Esophagus squamous epithelium (tissue), 5 donors: ENCODE measurements at places on chromosomes 4 and X. TPM values are rescaled to one million over a fixed set of nuclear protein-coding genes. Genes with fewer than 3 reads are reported as not detected.

The MTNR1A gene
- not detected for total RNA-seq

The POLN gene
- 1.1 TPM for total RNA-seq

The AMBN gene
- total RNA-seq: not detected

The PNCK gene
- total RNA-seq: 0.82 TPM

The CCSER1 gene
- 1.2 TPM for total RNA-seq

The PPM1K gene
- total RNA-seq: 34.0 TPM

The RAB33A gene
- not detected for total RNA-seq

- no peaks in the 10 kb centered on the region for H3K27me3 ChIP-seq
- no peaks in the 10 kb centered on the region for H3K36me3 ChIP-seq
- H3K4me1 ChIP-seq: no peaks in the 10 kb centered on the region
- DNase-seq: no peak
- H3K4me3 ChIP-seq: no peak overlapping the region
These were observed 38.8 kb downstream of the MAML3 start for GRCh38 chr4:140115140-140115539.

- H3K27me3 ChIP-seq: no peaks in the 10 kb centered on the region
- H3K27ac ChIP-seq: no peak overlapping the region
- DNase-seq: no peak
- H3K36me3 ChIP-seq: no peaks in the 10 kb centered on the region
- H3K4me1 ChIP-seq: no peaks in the 10 kb centered on the region
These were observed 1668.6 kb upstream of the AGA start for GRCh38 chr4:179110816-179111215.

DNA sequence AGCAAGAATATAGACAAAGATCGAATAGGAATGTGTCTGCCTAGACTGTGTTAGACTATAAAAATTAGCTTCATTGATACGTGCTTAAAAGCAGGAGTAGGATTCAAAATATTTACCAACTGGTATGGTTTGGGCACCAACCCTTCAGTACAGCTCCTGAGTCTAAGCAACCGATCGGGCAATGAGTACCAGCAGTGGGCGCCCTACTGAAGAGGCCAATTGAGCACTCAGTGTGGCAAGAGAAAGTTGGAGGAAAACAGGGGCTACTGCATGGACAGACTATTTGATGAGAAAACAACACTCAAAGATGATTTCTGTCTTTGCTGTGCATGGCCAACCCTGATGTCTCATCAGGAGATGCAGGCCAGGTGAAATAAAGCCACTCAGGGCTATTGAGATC is 176.0 kb upstream of the NWD2 start:
- no peaks in the 10 kb centered on the region for H3K36me3 ChIP-seq
- H3K27me3 ChIP-seq: no peaks in the 10 kb centered on the region
- DNase-seq: no peak
- no peak overlapping the region for H3K27ac ChIP-seq
- H3K4me3 ChIP-seq: no peak overlapping the region

GRCh38 chrX:148051973-148052372 is 70.8 kb downstream of the FMR1NB start:
- H3K4me1 ChIP-seq: no peaks in the 10 kb centered on the region
- H3K4me3 ChIP-seq: no peak overlapping the region
- DNase-seq: no peak
- H3K27me3 ChIP-seq: no peaks in the 10 kb centered on the region

DNA sequence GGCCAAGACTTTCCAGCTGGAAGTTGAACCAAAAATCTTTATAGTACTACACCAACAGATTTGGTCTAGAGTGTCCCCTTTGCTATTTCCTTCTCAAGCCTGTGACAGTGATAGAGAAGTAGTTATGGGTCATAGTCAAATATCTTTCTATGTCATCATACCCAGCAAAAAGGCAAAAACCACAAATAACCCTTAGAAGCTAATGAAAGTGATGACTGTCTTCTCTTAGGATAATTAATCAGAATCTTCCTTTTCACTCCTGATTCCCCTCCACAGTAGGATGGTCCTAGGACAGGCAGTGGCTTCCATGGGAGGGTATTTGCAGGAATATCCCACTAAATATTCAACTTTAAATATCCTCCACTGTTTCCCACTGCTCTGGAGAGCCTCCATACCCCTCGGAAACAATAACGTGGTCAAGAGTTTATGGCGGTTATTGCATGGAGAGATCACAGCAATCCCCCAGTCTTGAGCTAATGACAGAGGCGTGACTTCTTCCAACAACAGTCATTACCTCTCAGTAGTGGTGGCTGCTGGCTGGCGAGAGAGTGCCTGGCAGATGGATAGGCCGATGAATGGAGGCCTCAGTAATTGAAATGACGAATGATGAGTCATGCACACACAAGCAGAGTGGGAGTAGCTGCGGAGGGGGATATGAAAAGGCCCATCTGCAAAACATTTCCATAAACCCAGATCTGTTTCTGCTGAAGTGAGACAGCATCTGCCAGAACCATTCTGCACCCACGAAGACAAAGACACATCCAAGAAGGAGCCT is 154.9 kb downstream of the STK32B start:
- H3K27me3 ChIP-seq: no peaks in the 10 kb centered on the region
- no peak overlapping the region for H3K27ac ChIP-seq
- no peaks in the 10 kb centered on the region for H3K36me3 ChIP-seq
- no peak for DNase-seq
- H3K4me3 ChIP-seq: no peak overlapping the region

DNA sequence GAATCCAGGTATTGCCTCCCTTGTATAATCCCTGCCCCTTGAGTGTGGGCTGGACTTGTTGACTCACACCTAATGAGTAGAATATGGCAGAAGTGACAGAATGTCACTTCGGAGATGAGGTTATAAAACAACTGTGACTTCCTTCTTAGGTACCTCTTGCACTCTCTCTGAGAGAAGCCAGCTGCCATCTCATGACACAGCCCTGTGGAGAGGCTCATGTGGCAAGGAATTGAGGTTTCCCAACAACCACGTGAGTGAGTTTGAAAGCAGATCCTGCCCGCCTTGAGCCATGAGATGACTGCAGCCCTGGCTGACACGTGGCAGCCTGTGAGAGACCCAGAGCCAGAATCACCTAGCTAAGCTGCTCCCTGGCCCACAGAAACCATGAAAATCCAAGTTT is 13.5 kb downstream of the ASB11 start:
- no peak for DNase-seq
- no peaks in the 10 kb centered on the region for H3K4me1 ChIP-seq
- no peak overlapping the region for H3K4me3 ChIP-seq

DNA sequence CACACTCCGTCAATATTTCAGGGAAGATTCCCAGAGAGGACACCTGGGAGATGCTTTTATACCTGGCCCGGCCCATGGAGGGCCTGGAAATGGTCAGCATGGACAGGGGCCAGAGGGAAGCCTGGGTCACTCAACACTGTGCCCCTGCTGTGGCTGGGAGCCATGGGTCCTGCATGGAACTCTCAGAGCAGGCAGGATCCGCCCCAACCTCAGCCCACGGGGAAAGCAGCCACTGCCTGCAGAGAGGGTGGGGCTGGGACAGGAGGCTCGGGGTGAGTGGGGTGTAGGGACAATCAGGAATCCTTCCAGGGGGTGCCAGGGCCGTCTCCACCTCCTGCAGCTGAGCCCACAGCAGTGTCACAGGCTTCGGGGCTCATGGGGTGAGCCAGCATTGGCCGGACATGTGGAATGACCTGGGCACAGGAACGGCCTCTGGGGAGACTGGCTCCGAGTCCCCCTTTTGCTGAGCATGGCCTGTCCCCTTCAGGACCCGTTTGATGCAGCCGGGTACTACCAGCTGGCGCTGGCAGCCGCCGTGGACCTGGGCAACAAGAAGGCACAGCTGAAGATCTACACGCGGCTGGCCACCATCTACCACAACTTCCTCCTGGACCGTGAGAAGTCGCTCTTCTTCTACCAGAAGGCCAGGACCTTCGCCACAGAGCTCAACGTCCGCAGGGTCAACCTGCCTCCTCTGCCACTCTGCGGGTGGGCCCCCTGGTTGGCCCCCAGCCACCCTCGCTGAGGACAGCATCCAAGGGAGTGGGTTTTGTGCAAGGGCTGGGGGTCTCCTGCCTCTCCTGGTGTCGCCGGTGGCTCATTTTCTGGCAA is 29.1 kb upstream of the HTRA3 start:
- peaks cover 25% of the 10 kb centered on the region for H3K4me1 ChIP-seq
- no peak overlapping the region for H3K27ac ChIP-seq
- no peak overlapping the region for H3K4me3 ChIP-seq
- peaks cover 5% of the 10 kb centered on the region for H3K36me3 ChIP-seq
- DNase-seq: no peak
- no peaks in the 10 kb centered on the region for H3K27me3 ChIP-seq

GRCh38 chr4:68871809-68872642 is 56.2 kb downstream of the UGT2B10 start:
- no peak overlapping the region for H3K27ac ChIP-seq
- no peaks in the 10 kb centered on the region for H3K36me3 ChIP-seq
- no peak for DNase-seq
- no peaks in the 10 kb centered on the region for H3K4me1 ChIP-seq
- no peak overlapping the region for H3K4me3 ChIP-seq

- H3K27me3 ChIP-seq: no peaks in the 10 kb centered on the region
These were observed 34.6 kb upstream of the FGFR3 start for GRCh38 chr4:1758306-1759121.

GRCh38 chrX:133490955-133491354 is 75.7 kb upstream of the GPC4 start:
- no peak for DNase-seq
- no peak overlapping the region for H3K4me3 ChIP-seq
- H3K27me3 ChIP-seq: no peaks in the 10 kb centered on the region
- H3K27ac ChIP-seq: no peak overlapping the region
- H3K4me1 ChIP-seq: no peaks in the 10 kb centered on the region
- no peaks in the 10 kb centered on the region for H3K36me3 ChIP-seq

GRCh38 chr4:57320849-57321248 is 210.7 kb upstream of the IGFBP7 start:
- H3K36me3 ChIP-seq: no peaks in the 10 kb centered on the region
- H3K27me3 ChIP-seq: no peaks in the 10 kb centered on the region
- H3K27ac ChIP-seq: no peak overlapping the region
- H3K4me1 ChIP-seq: no peaks in the 10 kb centered on the region

DNA sequence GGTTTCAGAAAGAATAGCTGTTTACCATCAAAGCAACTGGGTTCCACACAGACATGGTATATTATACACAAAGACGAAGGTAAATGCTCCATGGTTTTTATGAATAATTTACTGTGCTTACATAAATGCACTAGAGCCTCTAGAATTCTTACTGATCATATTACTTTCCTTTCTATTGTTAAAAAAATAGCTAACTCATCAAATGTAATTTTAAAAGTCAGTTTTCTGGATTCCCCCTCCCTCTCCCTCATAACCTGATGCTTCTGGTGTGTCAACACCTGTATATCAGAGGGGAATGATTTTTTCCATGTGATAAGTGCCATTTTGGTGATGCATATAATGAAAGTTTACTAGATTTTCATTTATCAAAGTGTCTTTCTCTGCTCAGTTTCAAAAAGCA is 31.1 kb upstream of the LEF1 start:
- no peak for DNase-seq
- H3K27ac ChIP-seq: no peak overlapping the region
- H3K4me3 ChIP-seq: no peak overlapping the region
- no peaks in the 10 kb centered on the region for H3K27me3 ChIP-seq

DNA sequence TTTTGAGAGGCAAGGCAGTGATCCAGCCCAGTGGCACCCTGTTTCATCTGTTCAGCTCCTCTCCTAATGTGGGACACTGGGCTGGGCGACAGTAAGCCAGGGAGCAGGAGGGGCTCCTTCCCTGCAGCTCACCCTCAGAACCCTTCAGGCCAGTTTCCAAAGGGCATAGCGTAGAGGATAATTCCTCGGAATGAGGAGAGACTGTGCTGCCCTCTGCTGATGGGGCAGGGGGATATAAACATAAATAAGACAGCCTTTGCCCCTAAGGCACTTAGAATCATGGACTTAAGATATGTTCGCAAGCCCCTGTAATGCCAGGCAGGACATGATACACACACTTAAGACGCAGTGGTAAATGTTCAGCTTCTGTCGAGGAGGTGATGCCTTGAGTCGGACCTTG is 27.9 kb upstream of the ZNF185 start:
- no peaks in the 10 kb centered on the region for H3K27me3 ChIP-seq
- no peak for DNase-seq
- peaks cover 5% of the 10 kb centered on the region for H3K4me1 ChIP-seq

DNA sequence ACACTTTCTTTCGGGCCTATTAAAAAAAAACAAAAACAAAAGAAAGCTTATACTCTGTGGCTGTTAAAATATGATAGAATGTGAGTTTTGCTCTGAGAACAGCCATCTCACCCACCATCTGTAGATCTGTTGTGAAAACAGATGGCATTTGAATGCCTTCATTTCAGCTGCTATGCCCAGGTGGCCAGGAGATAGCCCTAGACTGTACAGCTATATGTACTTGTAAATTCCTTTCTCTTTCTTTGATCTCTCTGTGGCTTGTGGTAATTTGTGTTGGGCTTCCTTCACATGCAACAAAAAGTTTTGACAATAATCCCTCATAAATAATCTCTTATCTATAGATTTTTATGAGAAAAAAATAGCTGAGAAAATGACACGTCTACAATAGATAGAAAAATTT is 38.1 kb downstream of the PNPLA4 start:
- H3K27me3 ChIP-seq: no peaks in the 10 kb centered on the region
- H3K4me1 ChIP-seq: no peaks in the 10 kb centered on the region
- H3K4me3 ChIP-seq: no peak overlapping the region
- DNase-seq: no peak

DNA sequence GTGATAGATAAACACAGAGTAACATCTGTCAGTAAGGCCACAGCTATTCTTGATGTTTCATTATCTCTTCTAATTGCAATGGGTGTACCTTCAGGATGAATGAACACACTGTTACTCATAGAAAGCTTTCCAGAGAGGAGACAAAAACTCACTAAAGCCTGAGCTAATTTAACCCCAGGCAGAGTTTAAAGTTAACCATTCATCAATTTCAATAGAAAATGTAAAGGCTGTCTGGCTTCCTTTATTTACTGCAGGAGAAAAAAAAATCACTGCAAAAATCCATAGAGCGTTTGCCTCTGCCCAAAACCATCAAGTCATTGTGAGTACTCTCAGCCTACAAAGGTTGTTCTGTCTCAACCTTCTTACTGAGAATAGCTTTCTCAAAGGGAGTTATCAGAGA is 376.9 kb downstream of the PPP4R3C start:
- H3K27ac ChIP-seq: no peak overlapping the region
- no peaks in the 10 kb centered on the region for H3K36me3 ChIP-seq
- no peak for DNase-seq
- no peaks in the 10 kb centered on the region for H3K4me1 ChIP-seq

- H3K4me1 ChIP-seq: no peaks in the 10 kb centered on the region
- no peak overlapping the region for H3K27ac ChIP-seq
- no peaks in the 10 kb centered on the region for H3K36me3 ChIP-seq
- H3K4me3 ChIP-seq: no peak overlapping the region
- DNase-seq: no peak
These were observed 8.2 kb upstream of the TMSB15B start for GRCh38 chrX:103954259-103954658.

- no peaks in the 10 kb centered on the region for H3K27me3 ChIP-seq
- no peak for DNase-seq
- H3K27ac ChIP-seq: no peak overlapping the region
- no peaks in the 10 kb centered on the region for H3K36me3 ChIP-seq
These were observed 21.7 kb upstream of the CD38 start for GRCh38 chr4:15756361-15756861.

GRCh38 chr4:33407496-33407895 is 2687.3 kb downstream of the PCDH7 start:
- H3K27ac ChIP-seq: no peak overlapping the region
- H3K4me3 ChIP-seq: no peak overlapping the region
- no peaks in the 10 kb centered on the region for H3K27me3 ChIP-seq
- H3K4me1 ChIP-seq: no peaks in the 10 kb centered on the region
- H3K36me3 ChIP-seq: no peaks in the 10 kb centered on the region
